ENCODE measurements at places on chromosomes 2 and 18.
A peak's percentile ranks its signal among the peaks of the same experiment; 100 is the strongest.

DNA sequence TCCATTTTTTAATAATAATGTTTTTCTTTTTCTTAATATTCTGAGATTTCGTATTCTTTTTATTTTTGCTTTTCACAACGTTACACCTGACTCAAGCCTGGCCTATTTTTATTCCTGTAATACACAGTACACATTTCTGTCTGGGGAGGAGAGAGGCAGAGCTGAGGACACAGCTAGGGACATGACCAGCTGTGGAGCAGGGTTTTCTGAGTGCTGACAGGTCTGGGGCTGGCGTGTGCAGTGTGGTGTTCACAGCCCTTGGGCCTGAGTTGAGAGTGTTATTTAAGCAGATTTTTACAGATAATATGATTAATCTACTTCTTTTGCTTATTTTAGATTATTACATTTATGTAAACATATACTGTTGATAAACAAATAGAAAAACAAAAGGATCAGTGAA lies 55.9 kb downstream of the ZAP70 start:
- no peak for DNase-seq

DNA sequence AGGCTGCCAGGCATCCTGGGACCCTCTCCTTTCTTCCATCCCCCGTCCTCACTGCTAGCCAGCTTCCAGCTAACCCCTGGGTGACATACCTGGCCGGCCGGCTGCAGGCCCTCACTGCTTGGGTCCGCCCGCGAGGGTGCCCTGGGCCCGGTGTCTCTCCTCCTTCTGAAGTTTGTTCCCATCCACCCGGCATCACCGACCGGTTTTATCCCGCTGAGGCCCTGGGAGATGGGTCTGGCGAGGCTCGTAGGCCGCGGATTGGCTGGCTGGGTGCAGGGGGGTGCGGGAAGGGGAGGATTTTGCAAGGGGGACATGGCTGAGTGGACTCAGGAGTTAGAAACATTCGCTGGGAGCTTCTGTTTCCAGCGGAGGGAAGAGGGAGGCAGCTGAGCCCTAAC lies at the start of gene PAX8:
TSS of gene PAX8 (minus strand) at position 180 of the 398 bp plus-strand sequence. CDS start 527 bp downstream, outside the sequence.
- DNase-seq, result no peak

- DNase-seq, result peak; percentile 34
Measured at GRCh38 chr2:55364189-55365055, 55.2 kb downstream of the CCDC88A start.

DNA sequence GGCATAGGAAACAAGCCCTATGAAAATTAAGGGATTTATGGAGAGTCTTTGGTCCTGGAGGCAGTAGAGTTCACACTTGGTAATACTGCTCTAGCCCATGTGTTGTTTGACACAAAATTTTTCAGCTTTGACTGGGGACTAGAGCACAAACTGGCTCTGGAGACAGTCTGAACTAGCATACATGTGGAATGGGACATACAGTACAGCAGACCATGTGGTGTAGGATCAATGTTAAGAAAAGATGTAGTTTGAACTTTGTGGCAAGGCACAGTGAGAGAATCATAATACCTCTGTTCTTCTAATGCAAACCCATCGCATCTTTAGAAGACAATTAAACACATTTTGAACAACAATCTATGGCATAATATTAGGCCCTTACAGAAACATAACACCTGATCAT lies 521.5 kb upstream of the DDX18 start:
- no peak for DNase-seq

DNA sequence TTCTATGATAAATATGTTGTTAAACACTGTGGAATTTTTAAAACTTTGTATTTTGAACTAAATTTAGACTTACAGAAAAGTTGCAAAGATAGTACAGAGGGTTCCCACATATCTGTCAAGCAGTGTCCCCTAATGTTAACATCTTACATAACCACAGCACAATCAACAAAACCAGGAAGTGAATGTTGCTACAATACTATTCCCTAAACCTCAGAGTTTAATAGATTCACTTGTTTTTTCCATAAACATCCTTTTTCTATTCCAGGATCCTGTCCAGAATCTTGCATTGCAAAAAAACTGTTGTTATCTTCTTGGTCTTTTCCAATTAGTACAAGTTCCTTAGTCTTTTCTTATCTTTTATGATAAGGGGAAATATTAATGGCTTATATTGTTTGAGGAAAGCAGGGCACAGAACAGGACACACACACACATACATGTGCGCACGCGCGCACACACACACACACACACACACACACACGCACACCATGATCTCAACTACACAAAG lies 251.1 kb upstream of the TRIB2 start:
- no peak for DNase-seq

Data from stomach (tissue), 19 donors.